Osteocyte (in vitro differentiated cells): ENCODE measurements at places on chromosomes 1 and 21.

- H3K4me3 ChIP-seq = no peak overlapping the region
- no peaks in the 10 kb centered on the region for H3K27me3 ChIP-seq
- no peaks in the 10 kb centered on the region for H3K4me1 ChIP-seq
These were observed 289.6 kb upstream of the PROX1 start for GRCh38 chr1:213698092-213698702.

DNA sequence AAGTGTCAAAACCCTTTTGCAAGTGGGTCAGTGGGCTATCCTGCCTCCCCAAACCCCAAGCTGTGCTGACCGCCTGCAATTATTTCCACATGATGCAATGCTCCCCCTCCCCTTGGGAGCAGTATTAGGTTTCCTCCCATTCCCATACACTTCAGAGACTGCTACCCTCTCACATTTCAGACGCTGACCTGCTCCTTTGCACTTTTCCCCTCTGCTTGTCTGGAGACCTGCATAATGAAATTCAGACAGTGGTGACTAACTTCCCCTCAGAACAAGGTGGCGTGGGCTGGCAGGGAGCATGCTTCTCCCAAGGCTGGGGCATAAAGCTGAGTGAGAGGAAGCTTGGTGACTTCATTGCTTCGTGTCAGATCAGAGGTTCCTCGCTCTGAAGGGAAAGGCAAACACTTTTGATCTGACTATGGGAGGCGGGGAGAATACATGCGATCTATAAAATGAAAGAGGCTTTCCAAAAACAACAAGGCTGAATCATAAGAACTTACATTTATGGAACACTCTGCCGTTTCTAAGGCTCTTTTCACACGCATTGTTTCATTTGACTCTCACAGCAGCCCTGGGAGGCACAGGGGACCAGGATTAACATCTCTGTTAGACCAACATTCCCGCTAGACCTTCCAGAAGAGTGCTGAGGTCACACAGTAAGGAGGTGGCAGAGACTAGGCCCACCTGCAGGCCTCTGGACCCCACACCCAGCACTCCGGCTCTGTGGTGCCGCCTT is 27.5 kb upstream of the ROR1 start:
- H3K36me3 ChIP-seq = no peaks in the 10 kb centered on the region

GRCh38 chr1:21882721-21883415 is 54.2 kb downstream of the HSPG2 start:
- no peaks in the 10 kb centered on the region for H3K27me3 ChIP-seq
- H3K27ac ChIP-seq = no peak overlapping the region
- H3K4me1 ChIP-seq = no peaks in the 10 kb centered on the region
- H3K4me3 ChIP-seq = no peak overlapping the region
- no peak for DNase-seq

DNA sequence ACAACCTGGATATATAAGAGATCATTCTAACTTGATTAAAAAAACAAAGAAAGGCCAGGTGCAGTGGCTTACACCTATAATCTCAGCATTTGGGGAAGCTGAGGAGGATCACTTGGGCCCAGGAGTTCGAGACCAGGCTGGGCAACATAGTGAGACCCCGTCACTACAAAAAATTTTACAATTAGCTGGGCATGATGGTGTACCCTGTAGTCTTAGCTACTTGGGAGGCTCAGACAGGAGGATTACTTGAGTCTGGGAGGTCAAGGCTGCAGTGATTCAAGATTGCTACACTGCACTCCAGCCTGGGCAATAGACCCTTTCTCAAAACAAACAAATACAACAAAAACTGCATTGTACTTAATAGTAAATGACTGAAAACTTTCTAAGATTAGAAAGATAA is 169.3 kb downstream of the SLC45A1 start:
- no peak for DNase-seq
- no peaks in the 10 kb centered on the region for H3K27me3 ChIP-seq
- H3K36me3 ChIP-seq = peaks cover 5% of the 10 kb centered on the region
- H3K27ac ChIP-seq = no peak overlapping the region
- H3K4me3 ChIP-seq = no peak overlapping the region
- peaks cover 11% of the 10 kb centered on the region for H3K4me1 ChIP-seq

- DNase-seq = no peak
- no peaks in the 10 kb centered on the region for H3K27me3 ChIP-seq
- no peaks in the 10 kb centered on the region for H3K4me1 ChIP-seq
These were observed 40.5 kb downstream of the CHD1L start for GRCh38 chr1:147283011-147283410.

- no peak for DNase-seq
- H3K27ac ChIP-seq = no peak overlapping the region
- H3K4me3 ChIP-seq = no peak overlapping the region
- no peaks in the 10 kb centered on the region for H3K36me3 ChIP-seq
These were observed 284.3 kb downstream of the RWDD3 start for GRCh38 chr1:95518310-95518709.

DNA sequence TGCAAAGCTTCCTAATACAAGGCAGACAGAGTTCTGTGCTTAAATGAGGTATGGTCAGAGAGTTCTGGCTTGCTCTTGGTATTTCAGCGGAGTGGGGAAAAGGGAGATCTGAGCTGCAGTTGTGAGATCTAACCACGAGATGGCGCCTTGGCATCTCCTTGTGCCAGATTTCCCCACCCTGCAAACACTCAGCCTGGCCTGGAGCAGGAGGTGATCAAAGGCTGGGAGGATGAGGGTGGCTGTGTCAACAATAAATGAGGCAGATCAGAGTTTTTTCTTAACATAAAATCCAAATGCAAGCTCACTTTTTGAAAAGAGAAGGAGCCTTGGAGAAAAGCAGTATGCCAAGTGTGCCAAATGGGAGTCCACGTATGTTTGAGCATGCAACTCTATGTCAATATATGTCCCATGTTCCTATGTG is 4.1 kb upstream of the TFAP2E start:
- H3K4me1 ChIP-seq = peaks cover 13% of the 10 kb centered on the region
- H3K36me3 ChIP-seq = peaks cover 8% of the 10 kb centered on the region
- H3K27ac ChIP-seq = no peak overlapping the region
- H3K27me3 ChIP-seq = peaks cover 13% of the 10 kb centered on the region
- no peak for DNase-seq
- no peak overlapping the region for H3K4me3 ChIP-seq

- H3K27me3 ChIP-seq = no peaks in the 10 kb centered on the region
- DNase-seq = peak; percentile 95
- no peaks in the 10 kb centered on the region for H3K36me3 ChIP-seq
- peaks cover 59% of the 10 kb centered on the region for H3K4me1 ChIP-seq
These were observed 61.7 kb upstream of the DNAJC6 start for GRCh38 chr1:65247419-65248359.

GRCh38 chr1:48089356-48089891 is 92.2 kb upstream of the TRABD2B start:
- no peak overlapping the region for H3K27ac ChIP-seq
- no peaks in the 10 kb centered on the region for H3K36me3 ChIP-seq
- no peaks in the 10 kb centered on the region for H3K4me1 ChIP-seq
- no peak for DNase-seq
- H3K4me3 ChIP-seq = no peak overlapping the region

DNA sequence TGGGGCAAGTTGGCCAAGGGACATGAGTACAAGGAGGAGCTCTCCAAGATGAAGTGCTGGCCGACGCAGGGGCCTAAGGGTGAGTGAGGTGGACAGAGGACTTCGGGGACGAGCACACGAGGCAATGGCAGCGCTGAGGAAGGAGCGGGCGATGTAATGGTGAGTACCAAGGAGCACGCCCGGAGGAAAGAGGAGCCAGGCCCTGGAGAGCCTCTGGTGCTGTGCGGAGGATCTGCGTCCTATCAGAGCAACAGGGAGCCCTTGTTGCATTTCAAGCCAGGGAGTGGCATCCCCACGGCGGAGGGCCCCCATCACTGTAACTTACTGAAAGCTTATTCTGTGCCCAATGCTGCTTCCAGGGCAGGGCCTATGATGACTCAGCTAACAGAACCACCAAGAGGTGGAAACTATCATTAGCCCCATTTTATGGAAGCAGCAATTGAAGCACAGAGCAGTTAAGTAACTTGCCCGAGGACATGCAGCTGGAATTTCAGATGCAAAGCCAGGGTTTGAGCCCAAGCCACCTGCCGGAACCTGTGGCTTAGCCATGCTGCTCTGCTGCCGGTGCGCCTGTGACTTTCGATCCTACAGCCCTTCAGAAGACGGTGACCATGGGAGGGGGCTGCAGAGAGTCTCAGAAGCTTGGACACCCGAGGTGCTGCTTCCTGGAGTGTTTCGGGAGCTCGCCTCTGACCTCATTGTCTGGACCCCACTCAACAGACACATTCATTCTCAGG is 17.6 kb upstream of the AJAP1 start:
- no peaks in the 10 kb centered on the region for H3K27me3 ChIP-seq
- H3K36me3 ChIP-seq = no peaks in the 10 kb centered on the region
- H3K4me3 ChIP-seq = no peak overlapping the region

DNA sequence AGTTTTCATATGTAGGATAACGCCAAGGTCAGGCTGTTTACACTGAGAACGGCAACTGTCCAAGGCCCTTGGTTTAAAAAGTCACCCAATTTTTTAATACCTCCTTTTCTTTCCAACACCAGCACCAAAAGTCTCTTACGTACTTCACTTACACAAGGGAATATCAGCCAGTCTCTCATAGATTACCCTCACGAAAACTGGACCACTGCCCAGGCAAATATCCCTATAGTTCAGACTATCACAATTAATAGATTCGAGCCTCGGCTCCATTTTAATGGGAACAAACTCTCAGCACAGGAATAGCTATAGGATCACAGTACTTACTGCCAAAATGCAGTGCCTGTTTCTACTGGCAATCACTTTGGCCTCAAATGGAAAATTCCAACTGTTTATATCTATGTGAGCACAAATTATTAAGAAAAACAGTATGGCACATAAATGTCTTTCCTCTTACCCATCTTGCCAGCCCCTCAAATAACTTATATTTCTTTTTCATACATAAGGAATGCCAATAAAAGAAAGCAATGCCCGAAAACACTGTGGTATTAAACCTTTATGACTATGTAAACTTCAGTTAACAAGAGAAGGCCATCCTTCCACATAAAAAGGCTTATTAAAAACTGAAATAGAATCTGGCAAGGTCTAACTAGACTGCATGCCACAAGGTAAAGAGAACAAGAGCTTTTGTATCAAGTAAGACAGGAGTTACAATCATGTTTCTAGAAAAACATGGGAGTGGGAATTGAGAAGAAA is 97.8 kb downstream of the SLC45A1 start:
- H3K4me3 ChIP-seq = no peak overlapping the region
- H3K4me1 ChIP-seq = peaks cover 33% of the 10 kb centered on the region
- peak overlapping the region; percentile 8 for H3K27ac ChIP-seq
- DNase-seq = no peak

- DNase-seq = no peak
- peaks cover 4% of the 10 kb centered on the region for H3K36me3 ChIP-seq
- H3K4me3 ChIP-seq = no peak overlapping the region
- H3K27ac ChIP-seq = no peak overlapping the region
These were observed 244.2 kb upstream of the HOOK1 start for GRCh38 chr1:59570524-59570923.

DNA sequence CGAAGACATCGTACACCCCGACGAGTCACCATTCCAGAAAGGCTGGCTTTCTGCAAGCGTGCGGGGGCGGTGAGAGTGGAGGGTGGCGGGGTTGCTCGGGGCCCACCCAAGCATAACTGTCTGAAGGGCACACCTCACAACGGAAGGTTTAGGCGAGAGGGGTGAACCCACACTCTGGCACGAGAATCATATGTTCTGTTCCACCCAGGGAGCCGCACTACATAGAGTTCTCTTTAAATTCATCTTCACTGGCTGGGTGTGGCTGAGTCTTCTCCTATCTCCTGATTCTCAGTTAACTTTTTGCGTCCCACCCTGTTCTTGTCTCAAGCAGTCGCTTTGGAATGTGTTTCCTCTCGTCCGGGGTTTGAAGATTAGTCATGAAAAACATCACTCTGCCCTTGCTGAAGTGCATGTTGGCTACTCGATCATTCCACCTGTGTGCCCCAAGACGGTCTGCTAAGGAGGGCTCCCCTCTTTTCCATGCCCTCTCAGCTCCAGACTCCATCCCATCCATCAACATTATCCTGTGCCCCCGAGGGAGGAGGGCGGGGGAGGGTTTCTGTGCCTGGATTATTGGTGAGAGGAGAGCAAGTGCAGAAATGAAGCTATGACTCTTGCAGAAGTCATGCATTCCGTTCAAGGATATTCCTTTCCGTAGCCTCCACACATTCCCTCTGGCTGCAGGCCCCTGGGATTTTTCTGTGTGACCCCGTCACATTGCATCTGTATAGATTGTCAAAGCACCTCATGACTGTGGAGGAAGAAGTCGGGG is 53.5 kb upstream of the CD34 start:
- H3K4me3 ChIP-seq = peak overlapping the region; percentile 7
- DNase-seq = peak; percentile 82
- no peaks in the 10 kb centered on the region for H3K27me3 ChIP-seq
- H3K36me3 ChIP-seq = no peaks in the 10 kb centered on the region

GRCh38 chr1:62917805-62918204 is 133.9 kb downstream of the ATG4C start:
- no peaks in the 10 kb centered on the region for H3K4me1 ChIP-seq
- H3K36me3 ChIP-seq = no peaks in the 10 kb centered on the region
- H3K27me3 ChIP-seq = peaks cover 29% of the 10 kb centered on the region
- no peak overlapping the region for H3K27ac ChIP-seq
- H3K4me3 ChIP-seq = no peak overlapping the region
- no peak for DNase-seq

DNA sequence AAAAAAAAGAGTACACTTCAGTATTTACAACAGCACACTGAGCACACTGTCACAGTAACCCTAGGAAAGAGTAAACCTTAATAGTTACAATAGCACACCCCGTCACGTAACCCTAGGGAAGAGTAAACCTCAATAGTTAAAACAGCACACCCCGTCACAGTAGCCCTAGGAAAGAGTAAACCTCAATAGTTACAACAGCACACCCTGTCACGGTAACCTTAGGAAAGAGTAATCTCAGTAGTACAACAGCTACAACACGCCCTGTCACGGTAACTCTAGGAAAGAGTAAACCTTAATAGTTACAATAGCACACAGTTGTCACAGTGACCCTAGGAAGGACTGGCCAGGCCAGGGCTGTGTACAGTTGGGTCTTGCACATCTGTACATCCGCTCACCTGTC is 3.0 kb downstream of the CDK11A start:
- DNase-seq = peak; percentile 4
- H3K27me3 ChIP-seq = no peaks in the 10 kb centered on the region
- peaks cover 12% of the 10 kb centered on the region for H3K36me3 ChIP-seq
- peaks cover 4% of the 10 kb centered on the region for H3K4me1 ChIP-seq
- H3K27ac ChIP-seq = no peak overlapping the region

DNA sequence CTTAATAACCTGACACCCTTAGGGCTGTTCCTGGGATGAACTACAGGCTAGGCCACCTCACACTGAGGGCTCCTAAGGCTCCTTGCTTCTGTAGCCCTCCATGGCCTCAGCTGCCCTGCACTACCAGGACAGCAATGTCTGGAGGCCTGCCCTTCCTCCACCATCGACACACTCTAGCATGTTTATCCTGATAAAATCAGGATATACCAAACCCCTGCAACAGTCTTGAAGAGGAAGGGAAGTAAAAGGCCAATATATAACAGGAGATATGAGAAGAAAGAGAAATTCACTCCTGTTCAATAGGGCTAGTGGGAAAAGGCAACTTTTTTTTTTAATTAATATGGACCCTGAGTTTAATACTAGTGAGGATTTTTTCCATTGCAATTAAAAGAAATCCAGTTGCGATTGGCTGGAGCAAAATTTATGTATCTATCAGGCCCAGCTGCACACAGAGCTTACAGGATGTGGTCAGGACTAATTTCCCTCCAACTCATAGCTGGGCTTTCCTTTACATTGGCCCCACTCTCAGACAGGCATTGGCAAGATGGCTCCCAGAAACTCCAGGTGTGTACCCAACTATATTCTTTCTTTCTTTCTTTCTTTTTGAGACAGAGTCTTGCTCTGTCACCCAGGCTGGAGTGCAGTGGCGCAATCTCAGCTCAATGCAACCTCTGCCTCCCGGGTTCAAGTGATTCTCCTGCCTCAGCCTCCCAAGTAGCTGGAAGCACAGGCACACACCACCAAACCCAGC is 13.5 kb upstream of the ATP2B4 start:
- no peak for DNase-seq
- no peak overlapping the region for H3K4me3 ChIP-seq
- H3K27me3 ChIP-seq = no peaks in the 10 kb centered on the region
- H3K36me3 ChIP-seq = no peaks in the 10 kb centered on the region
